Upper lobe of right lung (tissue), 1 donor: ENCODE measurements at places on chromosomes 7 and 10. TPM values are rescaled to one million over a fixed set of nuclear protein-coding genes. Genes with fewer than 3 reads are reported as not detected.

GRCh38 chr7:150686030-150686631 lies 625 bp downstream of the GIMAP2 start:
- H3K27ac ChIP-seq, result peak overlapping the region; percentile 86
- DNase-seq, result no peak
- H3K4me1 ChIP-seq, result peaks cover 17% of the 10 kb centered on the region
- peaks cover 19% of the 10 kb centered on the region for H3K36me3 ChIP-seq
- H3K27me3 ChIP-seq, result no peaks in the 10 kb centered on the region
- H3K4me3 ChIP-seq, result peak overlapping the region; percentile 57

DNA sequence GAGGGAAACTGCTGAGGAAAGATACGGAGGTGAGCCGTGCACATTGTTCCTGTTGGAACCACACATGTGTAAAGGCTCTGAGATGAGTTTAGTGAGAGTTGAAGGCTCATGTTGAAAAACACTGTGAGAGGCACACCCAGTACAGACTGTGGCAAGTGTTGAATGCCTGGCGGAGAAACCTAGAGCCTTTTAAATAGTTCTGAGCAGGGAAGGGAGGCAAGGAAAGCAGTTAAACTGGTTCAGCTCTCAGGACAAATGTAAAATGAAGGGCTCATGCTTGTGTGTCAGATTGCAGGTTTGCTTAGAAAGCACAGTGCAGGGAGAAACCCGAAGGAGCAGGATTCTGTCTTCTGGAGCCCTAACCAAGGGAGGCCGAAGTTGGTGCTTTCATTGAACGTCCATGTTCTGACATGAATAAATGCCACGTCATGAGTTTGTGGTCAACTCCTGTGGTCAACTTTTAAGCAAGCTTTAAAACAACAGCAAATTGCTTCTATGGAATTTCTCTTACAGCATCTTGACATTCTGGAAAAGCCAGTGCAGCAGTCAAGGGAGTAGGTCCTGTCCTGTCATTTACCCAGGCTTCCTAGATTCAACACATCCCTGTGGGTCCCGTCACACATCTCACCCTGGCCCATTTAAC lies 650.9 kb upstream of the GALNT17 start:
- no peak overlapping the region for H3K27ac ChIP-seq
- H3K27me3 ChIP-seq, result no peaks in the 10 kb centered on the region
- no peak for DNase-seq
- peaks cover 3% of the 10 kb centered on the region for H3K4me1 ChIP-seq
- H3K4me3 ChIP-seq, result no peak overlapping the region
- H3K36me3 ChIP-seq, result no peaks in the 10 kb centered on the region

DNA sequence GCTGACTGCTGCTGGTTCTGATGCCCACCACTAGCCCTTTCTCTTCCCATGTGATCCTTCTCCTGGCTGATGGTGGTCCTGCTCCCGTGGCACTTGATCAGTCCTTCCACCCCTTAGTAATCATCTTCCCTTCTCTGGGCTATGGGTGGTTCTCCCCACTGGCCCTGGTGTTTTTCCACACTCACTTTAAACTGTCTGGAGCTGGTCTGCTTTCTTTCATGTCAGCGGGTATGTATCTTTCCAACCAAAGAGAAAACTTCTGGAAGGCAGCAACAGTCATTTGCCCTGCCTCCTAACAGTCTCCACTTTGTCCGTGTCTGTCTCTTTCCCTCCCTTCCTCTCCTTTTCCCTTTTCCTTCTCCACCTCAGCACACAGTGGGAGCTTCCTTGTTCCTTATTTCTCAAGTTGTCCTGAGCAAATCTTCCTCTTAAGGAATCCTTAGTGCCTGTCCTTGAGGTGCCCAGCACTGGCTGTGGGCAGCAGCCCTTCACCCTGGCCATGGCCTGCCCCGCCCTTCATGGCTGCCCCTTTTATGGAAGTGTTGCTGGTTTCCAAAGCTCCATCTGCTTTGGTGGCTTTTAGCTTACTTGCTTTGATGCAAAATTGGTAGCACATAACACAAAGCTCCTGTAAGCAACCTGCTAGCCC lies 189.0 kb downstream of the TCF7L2 start:
- H3K27me3 ChIP-seq, result no peaks in the 10 kb centered on the region
- no peak overlapping the region for H3K27ac ChIP-seq
- DNase-seq, result no peak
- peaks cover 21% of the 10 kb centered on the region for H3K36me3 ChIP-seq
- H3K4me3 ChIP-seq, result no peak overlapping the region

TAF3 gene
- total RNA-seq, result 11.8 TPM

DNA sequence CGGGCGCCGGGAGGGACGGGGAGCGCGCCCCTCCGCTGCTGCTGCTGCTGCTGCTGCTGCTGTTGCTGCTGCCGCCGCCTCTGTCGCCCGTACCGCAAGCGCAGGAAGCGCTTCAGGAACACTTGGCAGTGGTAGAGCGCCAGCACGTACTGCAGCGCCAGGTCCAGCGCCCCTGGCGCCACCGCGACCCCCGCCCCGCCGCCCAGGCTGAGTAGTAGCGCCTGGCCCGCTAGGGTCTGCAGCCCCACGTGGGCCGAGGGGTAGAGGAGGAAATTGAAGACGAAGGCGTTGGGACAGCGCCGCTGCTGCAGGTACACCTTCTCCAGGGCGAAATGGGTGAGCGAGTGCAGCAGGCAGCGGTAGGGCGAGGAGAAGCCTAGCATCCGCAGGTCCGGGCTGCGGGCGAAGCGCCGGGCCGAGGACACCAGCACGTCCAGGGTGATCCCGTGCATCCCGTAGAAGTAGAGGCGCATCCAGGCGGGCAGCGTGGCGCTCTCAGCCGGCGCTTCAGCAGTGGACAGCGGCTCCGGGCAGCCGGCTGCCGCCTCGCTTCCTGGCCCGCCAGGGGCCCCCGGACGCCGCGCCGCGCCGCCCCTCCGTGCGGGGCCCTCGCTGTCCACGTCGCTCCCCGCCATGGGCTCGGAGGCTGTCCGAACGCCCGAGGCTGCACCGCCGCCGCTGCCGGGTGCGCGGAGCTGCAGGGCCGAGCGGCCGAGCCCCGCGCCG lies at the start of gene TMEM229A:
Gene TMEM229A (minus strand): TSS at position 699 of the 726 bp plus-strand sequence. CDS start 64 bp downstream, at position 635.
- H3K27me3 ChIP-seq, result peaks cover 34% of the 10 kb centered on the region
- H3K27ac ChIP-seq, result no peak within 1 kb of the TSS
- peaks cover 9% of the 10 kb centered on the region for H3K4me1 ChIP-seq

DNA sequence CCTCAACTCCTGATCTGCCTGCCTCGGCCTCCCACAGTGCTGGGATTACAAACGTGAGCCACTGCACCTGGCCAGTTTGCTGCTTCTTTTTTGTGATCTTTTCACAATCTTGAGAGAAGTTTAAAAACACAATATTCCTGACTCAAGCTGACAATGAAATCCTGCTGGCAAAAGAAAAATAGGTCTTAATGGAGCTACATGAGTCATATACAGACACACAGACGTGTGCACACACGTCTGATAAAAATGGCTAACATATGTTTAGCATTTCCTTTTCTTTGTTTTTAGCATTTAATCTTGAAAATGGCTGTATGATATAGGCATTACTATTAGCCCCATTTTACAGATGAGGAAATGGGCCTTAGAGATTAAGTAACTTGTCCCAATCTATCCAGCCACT lies 29.4 kb upstream of the RAB18 start:
- no peak overlapping the region for H3K4me3 ChIP-seq
- no peak overlapping the region for H3K27ac ChIP-seq

GRCh38 chr10:72265508-72265907 lies 8.2 kb upstream of the DDIT4 start:
- no peak for DNase-seq
- H3K4me1 ChIP-seq, result peaks cover 26% of the 10 kb centered on the region
- no peak overlapping the region for H3K4me3 ChIP-seq

GRCh38 chr7:157670490-157671357 lies 333.9 kb downstream of the DNAJB6 start:
- H3K36me3 ChIP-seq, result no peaks in the 10 kb centered on the region
- no peak overlapping the region for H3K4me3 ChIP-seq
- peaks cover 10% of the 10 kb centered on the region for H3K27me3 ChIP-seq
- no peak for DNase-seq
- no peak overlapping the region for H3K27ac ChIP-seq
- no peaks in the 10 kb centered on the region for H3K4me1 ChIP-seq

GRCh38 chr10:121942749-121943416 lies 15.1 kb upstream of the ATE1 start:
- H3K4me1 ChIP-seq, result no peaks in the 10 kb centered on the region
- H3K27me3 ChIP-seq, result no peaks in the 10 kb centered on the region
- no peak overlapping the region for H3K27ac ChIP-seq
- no peaks in the 10 kb centered on the region for H3K36me3 ChIP-seq

- no peak overlapping the region for H3K27ac ChIP-seq
- H3K36me3 ChIP-seq, result peaks cover 13% of the 10 kb centered on the region
- peak overlapping the region; percentile 12 for H3K4me3 ChIP-seq
- no peaks in the 10 kb centered on the region for H3K4me1 ChIP-seq
- DNase-seq, result peak; percentile 19
These were observed 40.4 kb downstream of the PROSER2 start for GRCh38 chr10:11863353-11864109.

CCSER2 gene
- 74.4 TPM for total RNA-seq

- H3K36me3 ChIP-seq, result peaks cover 6% of the 10 kb centered on the region
- DNase-seq, result no peak
- H3K4me3 ChIP-seq, result no peak overlapping the region
- H3K4me1 ChIP-seq, result no peaks in the 10 kb centered on the region
These were observed 2.1 kb downstream of the CYP3A5 start for GRCh38 chr7:99677648-99678045.

GRCh38 chr7:5692112-5692844 lies 89.2 kb downstream of the RNF216 start:
- peak overlapping the region; percentile 77 for H3K27ac ChIP-seq
- H3K36me3 ChIP-seq, result no peaks in the 10 kb centered on the region
- no peaks in the 10 kb centered on the region for H3K27me3 ChIP-seq
- peaks cover 93% of the 10 kb centered on the region for H3K4me1 ChIP-seq
- DNase-seq, result no peak

DNA sequence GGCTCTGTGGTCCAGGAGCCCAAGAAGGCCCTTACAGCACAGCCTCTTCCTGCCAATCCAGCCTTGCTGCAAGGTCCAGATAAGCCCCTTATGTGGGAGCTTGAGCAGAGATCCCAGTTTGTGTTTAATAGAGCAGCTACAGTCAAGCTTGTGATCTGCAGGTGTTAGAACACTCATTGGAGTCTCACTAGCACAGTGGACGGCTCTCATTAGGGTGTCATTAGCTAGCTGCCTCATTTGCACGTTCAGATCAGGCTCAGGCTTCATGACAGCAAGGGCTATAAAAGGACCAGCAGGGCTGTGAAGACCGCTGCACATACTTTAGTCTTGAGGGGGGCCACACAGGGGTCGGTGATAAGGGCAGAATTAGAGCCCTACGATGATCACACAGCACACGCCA lies 443.2 kb downstream of the RPS24 start:
- H3K27me3 ChIP-seq, result peaks cover 9% of the 10 kb centered on the region
- no peaks in the 10 kb centered on the region for H3K4me1 ChIP-seq
- H3K36me3 ChIP-seq, result no peaks in the 10 kb centered on the region

DNA sequence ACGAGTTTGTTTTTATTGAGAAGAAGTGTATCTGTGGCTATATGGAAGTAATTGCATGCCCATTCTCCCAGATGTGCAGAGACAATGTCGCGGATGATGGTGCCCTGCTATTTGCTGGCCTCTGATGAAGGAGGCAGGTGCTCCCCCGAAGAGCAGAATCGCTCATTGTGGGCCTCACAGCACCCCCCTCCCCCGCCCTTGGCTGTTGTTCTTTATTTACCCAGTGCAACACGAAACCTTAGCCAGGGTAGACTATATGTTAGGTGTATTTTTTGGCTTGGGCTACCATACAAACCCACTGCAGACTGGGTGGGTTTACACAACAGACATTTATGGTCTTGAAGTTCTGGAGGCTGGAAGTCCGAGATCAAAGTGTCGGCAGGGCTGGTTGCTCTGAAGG lies 3.4 kb upstream of the ADCY1 start:
- H3K4me1 ChIP-seq, result peaks cover 8% of the 10 kb centered on the region
- H3K27me3 ChIP-seq, result peaks cover 16% of the 10 kb centered on the region
- H3K36me3 ChIP-seq, result no peaks in the 10 kb centered on the region
- no peak for DNase-seq
- H3K4me3 ChIP-seq, result no peak overlapping the region

DNA sequence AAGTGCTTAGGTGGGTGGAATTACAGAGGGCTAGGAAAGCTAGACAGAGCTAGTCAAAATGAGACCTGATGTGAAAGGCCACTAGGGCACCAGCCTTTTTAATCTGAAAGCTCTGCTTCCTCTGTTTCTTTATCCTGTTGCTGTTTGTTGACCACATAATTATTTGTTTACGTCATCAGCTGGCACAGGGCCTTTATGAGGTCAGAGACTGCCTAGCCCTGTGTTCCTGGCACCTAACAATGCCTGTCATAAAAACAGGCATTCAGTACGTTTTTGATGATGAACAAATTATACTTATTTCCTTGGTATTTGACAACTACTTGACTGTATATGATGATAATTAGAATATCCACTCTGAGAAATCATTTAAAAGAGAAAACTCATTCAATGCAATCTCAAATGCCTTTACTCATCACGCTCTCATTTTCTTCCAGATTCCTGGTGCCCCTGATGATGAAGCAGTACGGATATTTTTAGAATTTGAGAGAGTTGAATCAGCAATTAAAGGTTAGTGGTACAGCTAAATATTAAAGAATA lies 26.0 kb downstream of the RBM17 start:
- H3K27ac ChIP-seq, result no peak overlapping the region
- peaks cover 69% of the 10 kb centered on the region for H3K36me3 ChIP-seq
- H3K27me3 ChIP-seq, result no peaks in the 10 kb centered on the region
- DNase-seq, result no peak
- H3K4me3 ChIP-seq, result no peak overlapping the region
- H3K4me1 ChIP-seq, result peaks cover 6% of the 10 kb centered on the region

LBX1 gene
- total RNA-seq, result not detected

- no peak for DNase-seq
- peaks cover 67% of the 10 kb centered on the region for H3K36me3 ChIP-seq
- no peak overlapping the region for H3K4me3 ChIP-seq
- H3K4me1 ChIP-seq, result no peaks in the 10 kb centered on the region
- H3K27ac ChIP-seq, result no peak overlapping the region
These were observed 147.0 kb downstream of the NRP1 start for GRCh38 chr10:33187427-33187999.

DNA sequence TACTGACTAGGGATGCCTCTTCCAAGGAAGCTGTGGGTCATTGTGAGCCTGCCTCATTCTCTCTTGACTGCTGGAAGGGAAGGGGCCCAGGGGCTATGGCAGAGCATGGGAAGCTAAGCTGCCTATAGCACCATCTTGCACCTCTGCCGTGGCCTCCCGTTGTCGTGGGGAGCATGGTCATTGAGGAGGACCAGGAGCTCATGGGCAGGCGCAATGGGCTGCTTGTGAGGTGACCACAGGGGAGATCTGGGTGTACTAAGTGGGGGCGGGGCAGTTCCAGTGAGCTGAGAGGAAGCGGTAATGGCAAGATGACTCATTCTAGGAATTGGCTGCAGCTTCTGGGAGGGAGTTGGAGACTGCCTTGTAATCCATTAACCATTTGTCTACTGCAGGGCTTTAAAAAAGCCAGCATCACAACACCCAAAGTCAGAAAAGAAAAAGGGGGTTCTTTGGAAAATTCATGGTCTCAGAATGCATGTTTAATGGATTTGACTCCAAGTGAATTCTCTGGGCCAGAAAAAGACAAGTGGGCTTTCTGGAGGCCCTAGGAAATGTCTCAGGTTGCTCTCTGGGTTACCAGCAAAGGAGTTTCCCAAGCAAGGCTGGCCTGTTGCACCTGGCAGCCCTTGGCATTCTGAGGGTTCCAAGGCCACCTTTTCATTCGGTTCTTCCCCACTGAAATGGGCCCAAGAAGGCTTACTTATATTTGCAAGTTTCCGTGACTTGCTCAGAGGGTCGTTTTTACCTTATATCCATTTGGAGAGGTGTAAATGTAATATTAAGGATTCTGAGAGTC lies 3.6 kb downstream of the DUSP5 start:
- no peaks in the 10 kb centered on the region for H3K36me3 ChIP-seq
- H3K4me1 ChIP-seq, result peaks cover 84% of the 10 kb centered on the region
- H3K4me3 ChIP-seq, result peak overlapping the region; percentile 88
- peak overlapping the region; percentile 63 for H3K27ac ChIP-seq
- no peaks in the 10 kb centered on the region for H3K27me3 ChIP-seq
